ENCODE measurements at places on chromosomes 16 and 17.

- DNase-seq, result no peak
Measured at GRCh38 chr17:62119373-62119772, 54.3 kb upstream of the MED13 start.

DNA sequence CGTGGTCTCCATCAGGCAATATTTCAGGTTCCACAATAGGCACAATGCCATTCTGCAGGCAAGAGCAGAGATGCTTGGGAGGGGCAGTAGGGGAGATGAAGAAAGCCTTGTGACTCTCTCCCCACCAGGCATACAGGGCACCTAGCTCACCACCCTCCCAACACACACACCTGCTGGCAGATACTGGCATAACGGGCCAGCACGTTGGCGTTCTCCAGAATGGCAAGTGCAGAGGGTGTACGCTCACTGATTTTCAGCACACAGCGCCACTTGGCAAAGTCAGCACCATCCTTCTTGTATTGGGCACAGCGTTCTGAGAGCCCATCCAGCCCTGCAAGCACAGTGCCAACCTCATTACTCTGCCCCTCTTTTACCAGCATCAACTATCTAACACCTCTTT lies 2.2 kb downstream of the ALDOC start:
- DNase-seq, result no peak

GRCh38 chr17:68498479-68499326 lies 13.5 kb upstream of the PRKAR1A start:
- no peak for DNase-seq

DNA sequence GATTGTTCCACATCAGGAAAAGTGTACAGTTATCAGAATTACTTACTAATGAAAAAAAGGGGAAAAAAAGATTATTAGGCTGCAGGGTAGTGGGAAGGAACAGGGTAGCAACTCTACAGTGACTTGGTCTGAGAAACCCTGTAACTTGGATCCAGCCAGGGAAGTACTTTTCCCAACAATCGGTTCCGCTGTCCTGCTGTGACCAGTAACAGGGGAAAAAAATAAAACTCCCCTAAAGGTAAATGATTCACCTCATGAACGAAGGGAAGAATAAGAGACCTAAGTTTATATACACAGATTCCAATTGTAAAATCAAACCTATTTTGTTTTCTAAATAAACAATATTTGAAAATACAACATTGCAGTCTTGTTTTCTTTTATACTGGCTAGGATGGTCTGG lies 189.9 kb downstream of the WWOX start:
- DNase-seq, result no peak

DNA sequence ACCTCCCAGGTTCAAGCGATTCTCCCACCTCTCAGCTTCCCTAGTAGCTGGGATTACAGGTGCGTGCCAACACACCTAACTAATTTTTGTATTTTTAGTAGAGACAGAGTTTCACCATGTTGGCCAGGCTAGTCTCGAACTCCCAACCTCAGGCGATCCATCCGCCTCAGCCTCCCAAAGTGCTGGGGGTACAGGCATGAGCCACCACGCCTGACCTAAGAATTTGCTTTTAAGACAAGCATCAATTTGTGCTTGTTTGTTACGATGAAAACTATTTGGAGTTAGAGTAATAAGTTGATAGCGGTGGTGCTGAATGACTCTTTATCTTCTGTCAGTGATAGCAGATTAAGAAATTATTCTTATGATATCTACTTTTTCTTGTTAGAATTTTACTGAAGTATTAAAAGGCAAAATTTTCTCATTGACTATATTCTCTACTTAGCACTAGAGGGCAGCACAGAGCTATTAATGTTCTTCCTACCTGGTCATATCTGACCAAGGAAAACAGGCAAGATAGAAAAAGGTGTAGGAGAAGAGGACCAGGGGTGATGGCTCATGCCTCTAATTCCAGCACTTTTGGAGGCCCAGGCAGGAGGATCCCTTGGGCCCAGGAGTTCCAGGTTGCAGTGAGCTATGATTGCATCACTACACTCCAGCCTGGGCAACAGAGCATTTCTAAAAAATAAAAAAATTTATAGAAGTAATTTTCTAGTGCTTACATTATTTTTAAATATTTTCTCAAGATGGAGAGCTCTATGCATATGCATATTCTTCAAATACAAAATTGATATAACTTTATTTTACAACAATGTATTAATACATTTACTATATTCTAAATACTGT lies 24.5 kb downstream of the STXBP4 start:
- no peak for DNase-seq

DNA sequence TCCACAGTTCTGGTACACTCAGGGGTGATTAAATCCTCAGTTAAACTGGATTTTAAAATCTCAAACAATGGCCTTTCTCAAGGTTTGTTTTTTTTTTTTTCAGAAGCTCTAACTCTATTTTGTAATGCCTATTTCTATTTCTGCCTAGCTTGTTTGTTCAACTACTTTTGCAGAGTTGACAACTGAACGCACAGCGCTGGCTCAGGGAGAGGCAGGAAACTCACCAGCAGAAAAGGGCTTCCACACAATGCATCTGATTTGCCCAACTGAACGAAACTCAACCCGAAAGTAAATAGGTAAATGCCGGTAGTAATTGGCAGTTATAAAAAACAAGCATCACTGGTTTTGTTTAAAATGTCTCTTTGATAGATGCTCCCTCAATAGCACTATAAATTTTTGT lies 52.7 kb upstream of the CNEP1R1 start:
- DNase-seq, result no peak

- DNase-seq, result no peak
Measured at GRCh38 chr17:16976725-16977550, 5.0 kb upstream of the TNFRSF13B start.
